ENCODE measurements at places on chromosomes 13 and 19.

DNA sequence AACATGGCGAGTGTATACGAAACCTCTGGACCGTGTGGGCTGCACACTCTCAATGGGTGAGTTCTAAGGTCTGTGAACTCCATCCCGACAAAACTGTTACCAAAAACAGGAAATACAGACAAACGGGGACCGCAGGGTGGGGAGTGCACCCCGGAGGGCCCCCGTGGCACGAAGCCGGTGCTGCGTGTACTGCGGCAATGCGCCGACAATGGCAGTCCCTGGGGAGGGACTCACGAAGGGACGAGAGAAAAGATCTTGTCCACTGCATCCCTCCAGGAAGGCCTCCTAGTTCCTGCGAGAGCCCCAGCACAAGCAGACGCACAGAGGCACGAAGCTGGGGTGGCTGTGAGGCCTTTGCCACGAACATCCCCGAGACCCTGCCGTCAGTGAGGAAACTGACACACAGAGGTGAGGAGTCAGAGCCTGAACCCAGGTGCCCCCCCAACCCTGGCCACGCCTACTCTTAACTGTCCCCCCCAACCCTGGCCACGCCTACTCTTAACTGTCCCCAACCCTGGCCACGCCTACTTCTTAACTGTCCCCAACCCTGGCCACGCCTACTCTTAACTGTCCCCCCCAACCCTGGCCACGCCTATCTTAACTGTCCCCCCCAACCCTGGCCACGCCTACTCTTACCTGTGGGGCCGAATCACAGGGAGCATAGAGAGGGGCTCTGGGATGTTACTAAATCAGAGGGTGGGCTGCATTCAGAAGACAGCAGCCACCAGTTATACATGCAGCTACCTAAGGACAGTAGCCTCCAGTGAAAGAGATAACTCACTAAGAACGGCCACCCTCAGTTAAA lies 4.2 kb downstream of the MED16 start:
- no peak for DNase-seq

GRCh38 chr13:47621931-47622330 lies 379.1 kb downstream of the SUCLA2 start:
- DNase-seq = no peak

GRCh38 chr13:19817510-19818158 lies 34.9 kb upstream of the PSPC1 start:
- DNase-seq = no peak

DNA sequence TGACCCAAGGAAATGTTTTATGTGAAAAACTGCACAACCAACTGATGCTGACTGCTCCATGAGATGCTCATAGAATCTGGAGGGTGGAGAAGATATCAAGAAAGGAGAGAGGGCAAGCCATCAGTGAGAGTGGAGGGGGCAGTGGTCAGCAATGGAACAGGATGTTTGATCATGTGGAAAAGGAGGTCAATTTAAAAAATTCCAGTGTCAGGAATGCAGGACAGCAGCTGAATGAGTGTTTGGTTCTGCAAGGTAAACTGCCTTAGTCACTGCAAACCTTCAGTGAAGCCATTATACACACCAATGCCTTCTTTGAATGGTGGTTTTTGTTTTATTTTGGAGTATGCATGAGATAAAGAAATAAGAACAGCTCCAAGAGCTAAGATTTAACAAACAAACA lies 121.5 kb downstream of the FGF14 start:
- DNase-seq = no peak

Measured in islet precursor cell (in vitro differentiated cells).